ENCODE measurements at places on chromosomes 11 and 22.

GRCh38 chr22:50620593-50621355 is 7.2 kb downstream of the ARSA start:
- DNase-seq = no peak

DNA sequence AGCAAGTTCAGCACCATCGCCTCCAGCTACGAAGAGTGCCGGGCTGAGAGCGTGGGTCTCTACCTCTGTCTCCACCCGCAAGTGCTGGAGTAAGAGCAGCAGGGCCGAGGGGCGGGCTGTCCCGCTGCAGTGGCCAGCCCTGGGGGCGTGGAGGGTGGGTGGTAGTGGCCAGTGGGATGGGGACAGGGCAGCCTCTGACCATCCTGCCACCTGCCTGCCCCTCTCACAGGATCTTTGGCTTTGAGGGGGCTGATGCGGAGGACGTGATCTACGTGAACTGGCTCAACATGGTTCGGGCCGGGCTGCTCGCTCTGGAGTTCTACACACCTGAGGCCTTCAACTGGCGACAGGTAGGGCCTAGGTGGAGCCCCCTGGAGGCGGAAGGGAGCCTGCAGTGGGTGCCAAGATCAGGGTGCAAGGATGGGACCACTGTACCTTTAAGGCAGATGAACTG is 15.0 kb upstream of the BBS1 start:
- DNase-seq = no peak

- no peak for DNase-seq
Observed at GRCh38 chr11:61833471-61833870, 5.4 kb downstream of the FADS2 start.

GRCh38 chr22:38027487-38027886 is 29.7 kb upstream of the PICK1 start:
- no peak for DNase-seq

GRCh38 chr22:28179392-28179791 is 260.3 kb upstream of the PITPNB start:
- no peak for DNase-seq

- DNase-seq = peak; percentile 76
Observed at GRCh38 chr11:13135385-13136271, 126.5 kb downstream of the RASSF10 start.

DNA sequence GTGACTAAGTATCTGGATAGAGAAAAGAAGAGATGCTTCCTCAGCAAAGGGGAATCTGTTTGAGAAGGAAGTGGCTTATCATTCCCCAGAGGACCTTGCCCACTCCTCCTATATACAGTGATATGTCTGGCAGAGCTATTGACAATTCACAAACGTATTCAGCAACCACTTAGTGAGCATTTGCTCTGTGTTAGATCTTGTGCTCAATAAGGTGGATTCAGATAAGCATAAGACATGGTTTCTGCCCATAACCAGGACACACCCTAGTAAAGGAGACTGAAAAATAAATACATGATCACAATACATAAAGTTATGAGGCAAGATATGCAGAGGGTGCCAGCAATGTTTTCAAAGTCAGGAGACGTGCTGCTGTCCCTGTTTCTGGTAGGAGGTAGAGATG is 1.4 kb downstream of the TMEM9B start:
- no peak for DNase-seq

- peak; percentile 2 for DNase-seq
Observed at GRCh38 chr11:109641549-109641948, 219.6 kb downstream of the C11orf87 start.

DNA sequence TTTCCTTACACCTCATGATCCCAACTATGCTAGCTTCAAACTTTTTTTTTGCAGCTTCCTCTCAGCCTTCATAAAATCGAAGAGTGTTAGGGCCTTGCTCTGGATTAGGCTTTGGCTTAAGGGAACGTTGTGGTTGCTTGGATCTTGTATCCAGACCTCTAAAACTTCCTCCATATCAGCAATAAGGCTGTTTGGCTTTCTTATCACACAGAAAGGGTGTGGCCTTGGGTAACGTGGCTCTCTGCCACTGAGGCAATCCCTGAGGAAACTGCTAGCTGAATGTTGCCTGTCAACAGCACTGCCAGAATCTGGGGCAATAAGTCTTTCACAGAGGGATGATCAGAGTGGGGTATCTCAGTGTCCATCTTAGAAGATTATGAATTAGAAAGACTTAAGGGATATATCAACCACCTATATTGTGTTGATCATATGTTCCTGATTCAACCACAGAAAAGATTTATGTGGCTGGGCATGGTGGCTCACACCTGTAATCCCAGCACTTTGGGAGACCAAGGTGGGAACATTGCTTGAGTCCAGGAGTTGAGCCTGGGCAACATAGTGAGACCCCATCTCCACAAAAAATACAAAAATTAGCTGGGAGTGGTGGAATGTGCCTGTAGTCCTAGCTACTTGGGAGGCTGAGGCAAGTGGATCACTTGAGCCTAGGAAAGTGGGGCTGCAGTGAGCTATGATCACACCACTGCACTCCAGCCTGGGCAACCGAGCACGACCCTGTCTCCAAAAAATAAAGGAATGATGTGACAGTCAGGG is 12.5 kb upstream of the CUL5 start:
- DNase-seq = no peak

- DNase-seq = no peak
Observed at GRCh38 chr11:134338654-134339053, 6.9 kb downstream of the GLB1L2 start.

GRCh38 chr22:46803031-46803880 is 40.8 kb downstream of the TBC1D22A start:
- DNase-seq = peak; percentile 64

- no peak for DNase-seq
Observed at GRCh38 chr11:89625171-89625570, 84.9 kb upstream of the TRIM77 start.

DNA sequence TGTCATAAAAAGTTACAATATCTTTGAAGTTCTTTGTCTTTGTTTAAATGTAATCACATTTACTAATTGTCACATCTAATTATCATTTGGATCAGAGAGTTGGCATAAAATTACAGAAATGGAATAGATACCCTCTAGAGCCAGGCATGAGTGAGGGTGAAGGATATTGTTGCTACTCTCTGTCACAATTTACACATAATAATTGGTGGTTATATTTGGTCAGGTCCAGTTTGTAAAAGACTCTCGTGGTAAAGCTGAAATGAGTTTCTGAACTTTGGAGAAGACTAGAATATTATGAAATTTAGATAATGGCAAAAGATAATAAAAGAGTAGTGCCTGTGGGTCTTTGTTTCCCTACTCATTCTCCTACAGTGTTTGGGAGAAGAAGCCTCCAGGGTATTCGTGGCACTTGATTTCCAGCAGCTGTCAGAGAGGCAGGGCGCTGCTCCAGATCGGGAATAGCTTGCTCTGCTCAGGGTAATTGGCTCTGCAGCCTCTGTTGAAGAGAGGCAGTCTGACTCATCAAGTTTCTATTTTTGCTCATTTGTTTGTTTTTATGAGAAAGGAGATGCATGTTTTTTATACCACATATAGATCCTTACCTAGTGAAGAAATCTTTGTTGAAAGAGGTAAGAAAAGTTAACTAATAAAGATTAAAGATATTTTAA is 349.9 kb downstream of the CNTN5 start:
- peak; percentile 3 for DNase-seq

DNA sequence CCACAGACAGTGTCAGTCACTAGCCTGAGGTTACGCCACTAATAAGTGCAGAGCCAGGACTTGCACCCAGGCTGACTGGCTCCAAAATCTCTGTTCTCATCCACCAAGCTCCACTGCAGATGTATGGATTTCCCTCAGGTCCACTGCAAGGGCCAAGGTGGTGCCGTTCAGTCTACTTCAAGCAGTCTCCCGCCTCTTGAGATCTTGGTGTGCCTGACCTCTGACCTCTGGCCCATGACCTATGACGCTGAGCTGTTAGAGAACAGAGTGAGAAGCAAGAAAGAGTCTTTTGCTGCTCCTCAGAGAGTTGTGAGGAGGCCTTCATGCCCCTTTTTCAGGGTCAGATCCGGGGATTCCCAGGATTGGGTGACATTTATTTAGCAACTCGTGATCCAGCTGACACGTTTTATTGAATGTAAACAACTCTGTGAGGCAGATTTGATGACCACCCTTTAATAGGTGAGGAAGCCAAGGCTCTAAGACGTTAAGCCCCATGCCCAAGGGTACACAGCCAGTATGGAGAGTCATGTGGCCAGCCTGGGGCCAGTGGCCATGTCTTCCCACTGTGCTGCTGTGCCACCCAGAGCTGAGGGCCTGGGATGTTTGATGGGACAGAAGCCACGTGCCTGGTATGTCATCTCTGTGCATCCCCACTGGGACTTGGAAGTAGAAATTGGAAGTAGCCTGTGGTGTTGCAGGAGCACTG is 25.2 kb downstream of the DCPS start:
- DNase-seq = no peak

DNA sequence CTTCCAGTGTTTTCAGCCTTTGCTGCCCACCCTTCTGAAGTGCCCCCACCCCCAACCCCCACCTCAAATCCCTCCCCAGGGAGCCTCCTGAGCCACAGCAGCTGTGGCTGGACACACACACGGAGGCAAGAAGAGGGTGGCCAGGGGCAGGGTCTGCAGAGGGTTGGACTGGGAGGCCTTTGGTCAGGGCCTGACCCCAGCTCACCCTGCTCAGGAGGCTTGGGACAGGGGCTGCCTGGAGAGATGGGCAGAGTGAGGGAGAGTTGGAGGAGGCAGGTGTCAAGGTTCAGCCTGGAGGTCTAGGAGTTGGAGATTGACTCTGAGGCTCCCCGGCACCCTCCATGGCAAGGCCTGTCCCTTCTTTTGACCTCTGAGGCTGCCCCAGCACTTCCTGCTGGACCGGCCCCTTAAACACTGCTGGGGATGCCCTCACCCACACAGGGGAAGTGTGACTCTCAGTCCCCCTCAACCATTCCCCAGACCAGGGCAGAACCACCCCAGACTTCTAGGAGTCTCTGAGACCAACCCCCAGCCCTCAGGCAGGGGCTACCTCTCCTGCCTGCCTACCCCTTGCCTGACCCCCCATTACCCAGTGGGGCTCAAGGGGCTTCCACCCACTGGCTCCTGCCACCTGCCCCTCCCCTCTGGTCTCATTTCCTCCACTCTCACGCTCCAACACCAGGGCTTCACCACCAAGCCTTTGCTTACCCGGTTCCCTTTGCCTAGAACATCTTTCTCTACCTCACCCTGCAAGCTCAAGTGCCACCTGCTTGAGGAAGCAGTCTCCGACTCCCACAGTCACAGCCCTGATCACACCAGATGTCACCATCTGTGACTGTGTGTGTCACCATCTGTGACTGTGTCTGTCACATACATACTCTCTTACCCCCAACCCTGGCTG is 8.6 kb downstream of the ARAP1 start:
- no peak for DNase-seq

- DNase-seq = no peak
Observed at GRCh38 chr11:130601764-130602460, 153.5 kb downstream of the ADAMTS15 start.

DNA sequence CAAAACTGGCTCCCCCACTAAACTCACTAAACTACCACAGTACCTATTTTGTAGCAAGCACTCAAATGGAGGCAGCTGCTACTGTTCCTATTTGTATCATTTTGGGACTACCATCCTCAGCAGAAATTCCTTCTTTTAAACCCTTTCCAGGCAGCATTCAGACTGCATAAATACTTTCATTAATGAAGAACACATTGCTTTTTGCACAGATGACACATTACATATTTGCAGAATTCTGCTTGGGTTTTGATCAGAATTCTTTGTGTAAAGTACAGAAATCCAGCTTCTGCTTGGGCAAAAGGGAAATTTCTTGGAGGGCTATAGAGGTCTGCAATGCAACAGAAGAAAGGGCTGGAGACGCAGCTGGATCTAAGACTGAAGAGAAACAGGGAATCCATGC is 24.2 kb downstream of the RBX1 start:
- no peak for DNase-seq

GRCh38 chr22:19591568-19591967 is 67.4 kb upstream of the CLDN5 start:
- DNase-seq = no peak

DNA sequence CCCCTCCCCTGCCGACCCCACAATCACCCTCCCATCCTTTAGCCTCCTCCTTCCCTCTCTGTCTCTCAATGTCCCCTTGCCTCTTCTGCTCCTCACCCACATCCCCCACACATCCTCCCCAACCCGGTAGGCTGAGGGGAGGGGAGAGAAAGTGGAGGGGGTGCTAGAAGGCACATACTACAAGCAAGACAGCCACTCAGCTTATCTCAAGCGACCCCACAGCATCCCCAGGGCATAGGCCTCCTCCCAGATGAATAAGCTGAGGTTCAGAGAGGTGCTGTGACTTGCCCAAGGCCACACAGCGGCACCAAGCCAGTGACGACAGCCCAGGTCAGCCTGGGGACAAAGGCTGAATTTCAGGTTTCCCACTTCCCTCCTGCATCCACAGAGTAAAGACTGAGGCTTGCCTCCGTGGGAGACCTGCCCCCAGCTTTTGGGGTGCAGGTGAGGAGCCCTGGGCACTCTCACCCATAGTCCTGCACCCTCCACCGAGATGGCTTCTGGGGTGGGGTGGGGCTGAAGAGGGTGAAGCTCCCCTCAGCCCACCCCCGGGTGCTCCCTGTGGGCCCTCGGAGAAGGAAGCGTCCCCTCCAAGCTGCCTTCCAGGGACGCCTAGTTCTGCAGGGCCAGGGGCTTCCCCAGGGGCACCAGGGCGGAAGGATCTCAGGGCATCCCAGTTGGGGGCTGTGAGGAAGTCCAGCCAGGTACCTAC is 511 bp downstream of the RAC2 start:
- no peak for DNase-seq

GRCh38 chr22:42885446-42885845 is 28.4 kb upstream of the ARFGAP3 start:
- DNase-seq = peak; percentile 21

DNA sequence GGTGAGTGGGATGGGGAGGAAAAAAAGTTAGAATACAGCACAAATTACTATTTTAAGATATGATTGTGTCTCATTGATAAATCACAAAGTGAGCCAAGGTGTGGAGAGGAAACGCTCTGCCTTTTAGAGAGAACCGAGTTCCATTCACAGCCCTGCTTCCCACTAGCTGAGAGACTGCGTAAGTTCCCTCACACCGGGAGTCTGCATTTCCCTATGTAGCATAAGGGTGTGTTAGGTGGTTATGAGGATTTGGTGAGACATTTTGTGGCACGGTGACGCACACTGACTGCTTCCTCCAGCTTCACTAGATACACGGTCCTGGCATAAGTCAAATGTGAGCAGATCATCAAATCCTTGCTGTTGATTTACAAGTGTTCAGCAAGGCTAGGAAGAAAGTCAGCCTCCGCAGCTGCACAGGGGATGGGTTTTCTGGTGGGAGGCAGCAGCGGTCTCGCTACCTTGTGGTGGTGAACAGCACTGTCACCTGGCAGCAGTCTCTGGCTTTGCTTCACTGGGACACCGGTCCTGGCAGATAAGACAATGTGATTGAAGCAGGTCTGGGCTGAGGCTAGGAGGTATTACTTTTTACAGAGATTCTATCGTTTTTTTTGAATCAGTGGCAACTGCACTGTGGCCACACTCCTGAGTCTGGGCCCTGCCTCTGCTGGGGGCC is 312.2 kb upstream of the B3GAT1 start:
- DNase-seq = no peak

GRCh38 chr22:47069270-47069669 is 306.8 kb downstream of the TBC1D22A start:
- no peak for DNase-seq
